Liver (tissue), 10 donors: ENCODE measurements at places on chromosomes 12 and 14. TPM values are rescaled to one million over a fixed set of nuclear protein-coding genes. Genes with fewer than 3 reads are reported as not detected.

DNA sequence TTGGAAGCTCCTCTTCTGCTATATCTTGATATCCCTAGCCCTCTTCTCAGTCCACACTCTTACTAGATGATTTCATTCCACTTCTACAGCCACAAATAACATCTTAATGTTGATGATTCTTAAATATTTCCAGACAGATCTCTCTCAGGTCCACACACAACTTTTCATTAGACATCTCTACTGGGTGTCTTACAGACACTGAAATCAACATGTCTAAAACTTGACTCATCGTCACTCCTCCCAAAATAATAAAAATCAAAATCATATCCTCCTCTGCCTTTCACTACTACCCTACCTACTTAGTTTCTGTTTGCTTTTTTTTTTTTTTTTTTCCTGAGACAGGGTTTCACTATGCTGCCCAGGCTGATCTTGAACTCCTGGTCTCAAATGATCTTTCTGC is 11.9 kb downstream of the PRDM4 start:
- no peak for DNase-seq

Gene ADAMTS20
- total RNA-seq, result not detected

DNA sequence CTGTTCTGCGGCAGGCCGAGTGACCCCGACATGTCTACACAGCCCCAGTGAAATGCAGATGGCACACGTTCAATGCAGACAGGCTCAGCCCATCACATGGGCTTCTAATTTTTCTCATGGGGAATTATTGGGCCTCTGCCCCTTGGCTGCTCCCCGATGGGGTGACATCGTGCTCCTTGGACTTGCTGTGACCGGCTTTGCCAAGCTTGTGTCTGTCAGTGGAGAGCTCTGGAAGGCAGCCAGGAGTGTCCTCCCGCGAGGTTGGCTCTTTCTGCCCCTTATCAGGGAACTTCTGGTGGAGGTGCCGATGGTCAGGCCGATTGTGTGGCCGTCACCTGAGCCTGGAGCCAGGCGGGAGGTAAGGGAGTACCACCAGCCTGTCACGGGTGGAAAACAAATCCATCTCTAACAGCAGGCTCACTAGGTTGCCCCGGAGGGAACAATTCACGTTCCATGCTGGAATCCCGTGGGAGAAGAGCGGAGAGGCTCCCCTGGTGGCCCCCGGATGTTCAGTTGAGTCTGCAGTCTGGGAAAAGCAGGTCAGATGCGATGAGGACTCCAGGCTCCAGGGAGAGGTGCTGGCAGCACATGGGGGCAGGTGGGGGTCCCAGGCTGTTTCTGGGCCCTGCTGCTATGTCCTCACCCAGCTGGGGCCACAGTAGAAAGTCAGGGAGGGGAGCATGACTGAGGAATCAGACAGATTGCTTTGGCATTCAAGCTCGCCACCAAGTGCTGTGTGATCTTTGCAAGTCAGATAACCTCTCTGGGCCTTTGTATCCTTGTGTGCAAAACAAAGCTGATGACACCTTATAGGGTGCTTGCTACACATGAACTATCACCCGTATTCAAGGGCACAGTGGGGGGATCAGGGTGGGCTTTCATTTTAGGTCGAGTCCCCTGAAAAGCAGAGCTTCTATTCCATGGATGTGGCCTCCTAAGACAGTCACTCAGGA is 43.2 kb upstream of the EML1 start:
- no peak for DNase-seq

DNA sequence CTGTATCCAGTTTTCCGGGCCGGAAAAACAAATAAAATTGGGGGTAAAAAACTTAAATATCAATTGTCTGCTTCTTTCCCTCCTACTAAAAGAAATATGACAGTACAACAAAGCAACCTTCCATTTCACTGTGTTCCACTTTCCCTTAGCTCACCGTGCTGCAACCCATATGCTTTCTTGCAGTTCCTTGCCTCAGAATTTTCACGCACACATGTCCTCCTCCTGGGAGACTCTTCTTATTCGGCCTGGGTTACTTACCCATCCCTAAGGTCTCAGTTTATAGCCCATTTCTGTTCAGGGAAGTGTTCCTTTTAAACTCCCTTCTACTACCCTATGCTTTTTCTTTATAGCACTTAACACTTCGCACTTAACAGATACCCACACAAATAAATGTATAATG is 4.5 kb upstream of the MAGOHB start:
- DNase-seq, result no peak

Gene ZFHX2
- 0.14 TPM for total RNA-seq

GRCh38 chr12:126994599-126994998 is 1272.4 kb upstream of the TMEM132C start:
- DNase-seq, result no peak

Gene SLC41A2
- 235 TPM for total RNA-seq

DNA sequence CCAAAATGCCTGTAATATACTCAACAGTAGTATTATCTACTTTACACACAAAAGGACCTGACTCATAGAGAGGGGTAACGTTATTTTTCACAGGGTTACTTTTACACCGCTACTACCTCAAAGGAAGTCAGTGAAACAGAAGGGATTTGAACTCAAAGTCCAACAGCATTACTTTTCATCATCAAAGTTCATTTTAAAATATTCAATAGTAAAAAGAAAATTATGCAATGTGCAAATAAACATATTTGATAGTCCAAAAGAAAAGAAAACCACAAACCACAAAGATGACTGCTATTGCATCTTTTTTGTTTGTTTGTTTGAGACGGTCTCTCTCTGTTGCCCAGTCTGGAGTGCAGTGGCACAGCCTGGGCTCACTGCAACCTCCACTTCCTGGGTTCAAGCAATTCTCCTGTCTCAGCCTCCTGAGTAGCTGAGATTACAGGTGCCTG is 15.5 kb downstream of the KIF21A start:
- no peak for DNase-seq

DNA sequence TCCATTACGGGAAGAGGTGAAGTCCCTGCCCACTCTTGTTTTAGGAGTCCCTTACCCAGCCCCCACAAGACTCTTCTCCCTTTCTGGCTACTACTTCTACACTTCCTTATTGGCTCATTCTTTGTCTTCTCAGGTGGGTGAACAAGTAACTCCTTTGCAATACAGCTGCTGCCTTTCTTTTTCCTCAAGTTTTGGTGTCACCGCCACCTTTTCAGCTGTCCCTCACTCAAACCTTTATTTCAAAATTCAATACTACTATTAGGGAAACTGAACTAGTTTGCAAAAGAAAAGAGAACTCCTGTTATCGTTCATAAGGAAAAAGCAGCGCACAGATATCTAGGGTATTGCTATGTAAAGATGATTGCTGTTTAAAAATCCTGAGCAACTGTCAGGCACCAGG is 6.1 kb downstream of the RSRC2 start:
- DNase-seq, result no peak

DNA sequence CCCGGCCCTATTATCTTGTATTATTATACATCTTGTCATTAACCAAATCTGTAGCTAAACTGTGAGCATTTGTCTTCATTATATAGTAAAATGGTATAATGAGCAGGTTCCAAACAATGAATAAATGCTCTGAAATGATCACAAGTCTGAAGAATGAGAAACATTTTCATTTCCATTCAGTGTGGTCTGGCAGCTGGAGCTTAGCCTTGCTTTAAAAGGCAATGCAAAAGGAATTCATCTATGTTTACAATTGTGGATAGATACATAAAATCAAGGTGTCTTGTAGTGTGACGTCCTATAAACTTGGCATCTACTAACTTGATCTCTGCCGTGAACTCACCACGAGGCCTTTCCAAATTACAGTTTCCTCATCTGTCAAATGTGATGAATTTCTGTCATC is 168.3 kb downstream of the RMST start:
- DNase-seq, result no peak

DNA sequence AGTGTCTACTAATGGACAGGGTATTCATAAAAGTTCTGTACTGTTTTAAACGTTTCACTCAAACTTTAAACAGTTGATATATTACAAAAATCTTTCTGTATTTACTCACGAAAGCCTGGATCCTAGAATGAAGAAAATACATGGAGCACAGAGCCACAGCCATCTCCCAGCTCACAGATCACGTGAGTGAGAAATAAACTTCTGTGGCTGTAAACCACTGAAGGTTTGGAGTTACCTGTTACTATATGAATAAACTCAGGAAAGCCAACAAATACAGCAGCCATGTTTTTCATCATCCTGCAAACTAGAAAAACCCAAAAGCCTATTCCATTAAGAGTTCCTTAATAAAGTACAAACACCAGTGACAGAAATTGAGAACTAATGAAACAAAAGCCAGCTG is 867 bp upstream of the TDG start:
- no peak for DNase-seq

DNA sequence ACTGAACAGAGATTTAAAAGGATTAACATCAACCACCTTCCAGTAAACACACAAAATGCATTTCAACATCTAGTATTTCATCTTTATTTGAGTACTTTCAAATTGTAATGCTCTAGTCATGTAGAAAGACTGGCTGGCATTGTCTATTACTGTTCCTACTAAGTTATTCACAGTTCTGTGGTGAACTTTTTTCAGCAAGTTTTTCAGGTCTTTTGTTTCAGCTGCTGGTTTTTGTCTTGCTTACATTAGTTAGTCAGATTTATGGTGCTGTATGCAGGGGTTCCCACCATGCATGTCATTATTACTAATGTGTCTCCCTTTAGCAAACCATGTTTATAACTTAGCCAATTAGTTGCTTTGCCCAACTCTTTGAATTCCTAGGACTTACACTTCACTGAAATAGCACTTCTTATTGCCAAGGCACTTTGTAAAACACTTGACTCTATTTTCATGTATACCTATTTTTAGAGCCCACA is 253.4 kb upstream of the KITLG start:
- no peak for DNase-seq

DNA sequence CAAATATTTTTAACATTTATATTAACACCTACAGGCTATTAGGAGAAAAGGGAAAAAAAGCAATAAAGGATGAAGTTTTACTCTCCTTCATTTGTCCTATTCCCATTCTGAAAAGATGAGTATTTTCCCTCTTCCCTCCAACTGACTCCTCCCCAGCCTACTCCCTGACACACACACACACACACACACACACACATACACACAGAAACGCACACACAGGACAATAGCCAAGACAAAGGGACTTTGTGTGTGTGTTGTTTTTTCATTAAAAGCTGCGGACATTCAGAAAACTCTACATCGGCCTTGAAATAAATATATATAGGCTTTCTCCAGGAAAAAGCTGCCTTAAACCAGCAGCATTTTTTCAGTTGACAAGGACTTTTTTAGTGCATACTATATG is 74.8 kb downstream of the PRKAB1 start:
- DNase-seq, result no peak

- no peak for DNase-seq
Measured at GRCh38 chr12:3453990-3454680, 36.9 kb upstream of the PRMT8 start.

DNA sequence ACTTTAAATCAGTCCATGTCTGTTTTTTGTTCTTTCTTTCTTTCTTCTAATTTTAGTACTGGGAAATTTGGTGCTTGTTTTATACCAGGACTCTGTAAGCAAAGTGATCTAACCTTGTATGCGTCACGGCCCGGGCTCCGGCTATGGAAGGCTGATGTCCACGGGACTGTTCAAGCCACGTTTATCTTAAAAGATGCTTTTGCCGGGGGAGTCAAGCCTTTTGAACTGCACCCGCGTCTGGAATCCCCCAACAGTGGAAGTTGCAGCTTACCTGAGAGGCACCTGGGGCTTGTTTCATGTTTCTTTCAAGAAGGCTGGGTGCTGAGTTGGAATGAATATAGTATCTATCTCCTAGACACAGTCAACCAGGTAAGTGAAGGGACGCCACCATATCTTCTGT is 62.2 kb downstream of the TECPR2 start:
- DNase-seq, result no peak

Gene TAS2R42
- total RNA-seq, result not detected

- no peak for DNase-seq
Measured at GRCh38 chr12:107325075-107325608, 231.8 kb upstream of the CRY1 start.

Gene SYNE3
- 8.3 TPM for total RNA-seq

Gene TEX22
- total RNA-seq, result 0.08 TPM

Gene CMA1
- not detected for total RNA-seq

Gene CEBPE
- total RNA-seq, result 4.4 TPM

GRCh38 chr14:78721756-78722480 is 551.7 kb downstream of the NRXN3 start:
- no peak for DNase-seq

Gene SLC25A21
- total RNA-seq, result 24.3 TPM

DNA sequence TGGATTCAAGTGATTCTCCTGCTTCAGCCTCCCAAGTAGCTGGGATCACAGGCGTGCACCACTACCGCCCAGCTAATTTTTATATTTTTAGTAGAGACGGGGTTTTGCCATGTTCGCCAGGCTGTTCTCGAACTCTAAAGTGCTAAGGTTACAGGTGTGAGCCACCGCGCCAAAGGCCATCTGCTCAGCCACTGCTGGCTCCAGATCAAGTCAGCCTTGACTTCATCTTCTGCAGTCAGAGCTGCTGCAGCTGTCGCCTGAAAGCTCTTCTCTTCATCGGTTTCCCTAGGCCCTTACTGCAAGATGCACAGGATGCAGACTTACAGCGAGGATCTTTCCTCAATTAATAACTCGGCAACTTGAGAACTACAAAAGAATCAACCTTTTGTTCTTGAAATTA is 66.8 kb downstream of the CLIP1 start:
- no peak for DNase-seq

Gene NPAS3
- total RNA-seq, result 0.09 TPM

DNA sequence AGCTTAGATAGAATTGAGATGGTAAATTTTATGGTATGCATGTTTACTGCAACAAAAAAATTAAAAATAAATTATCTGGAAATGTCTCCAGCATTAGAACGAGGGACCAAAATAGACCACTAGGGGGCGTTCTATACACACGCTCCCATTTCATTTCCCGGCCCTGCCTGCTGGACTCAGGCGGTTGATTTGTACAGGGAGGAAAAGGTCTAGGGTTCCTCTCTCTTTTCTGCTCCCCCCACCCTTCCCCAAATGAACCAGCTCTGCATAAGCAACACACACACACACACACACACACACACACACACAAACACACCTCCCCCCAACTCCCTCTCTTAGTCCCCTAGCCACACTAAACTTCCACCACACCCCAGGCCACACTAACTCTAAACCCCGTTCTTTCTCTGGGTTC is 7.8 kb upstream of the DTX1 start:
- no peak for DNase-seq

DNA sequence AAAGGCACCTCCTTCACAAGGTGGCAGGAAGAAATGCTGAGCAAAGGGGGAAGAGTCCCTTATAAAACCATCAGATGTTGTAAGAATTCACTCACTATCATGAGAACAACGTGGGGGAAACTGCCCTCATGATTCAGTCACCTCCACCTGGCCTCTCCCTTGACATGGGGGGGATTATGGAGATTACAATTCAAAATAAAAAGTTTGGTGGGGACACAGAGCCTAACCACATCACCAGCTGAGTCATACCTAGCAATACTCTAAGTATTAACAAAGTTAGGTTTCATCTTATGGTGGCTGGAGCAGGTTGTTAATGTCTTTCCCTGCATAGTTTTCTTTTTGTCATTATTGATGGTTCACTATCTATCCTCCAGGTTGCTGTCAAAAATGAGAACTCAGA is 113.2 kb upstream of the PPFIA2 start:
- no peak for DNase-seq

Gene IL26
- not detected for total RNA-seq
